ENCODE measurements at places on chromosomes 11 and 22. TPM values are rescaled to one million over a fixed set of nuclear protein-coding genes. Genes with fewer than 3 reads are reported as not detected.

DNA sequence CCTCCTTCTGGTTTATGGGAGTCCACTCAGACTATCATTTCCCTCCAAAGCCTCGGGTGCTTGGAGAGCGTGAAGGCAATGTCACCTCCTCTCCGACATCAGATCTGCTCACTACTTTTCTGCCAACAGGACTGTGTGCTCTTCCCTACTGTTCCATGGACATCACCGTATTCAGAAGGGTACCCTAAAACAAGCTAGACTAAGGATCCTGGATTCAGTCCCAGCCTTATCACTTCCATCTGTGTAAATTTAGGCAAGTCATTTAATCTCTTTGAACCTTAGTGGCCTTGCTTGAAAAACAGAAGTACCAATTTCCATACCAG, 78.2 kb downstream of the KCNC1 start:
- DNase-seq, result no peak

PDE3B gene
- 33.0 TPM for total RNA-seq

KCNJ1 gene
- not detected for total RNA-seq

SORL1 gene
- total RNA-seq, result 36.3 TPM

DNA sequence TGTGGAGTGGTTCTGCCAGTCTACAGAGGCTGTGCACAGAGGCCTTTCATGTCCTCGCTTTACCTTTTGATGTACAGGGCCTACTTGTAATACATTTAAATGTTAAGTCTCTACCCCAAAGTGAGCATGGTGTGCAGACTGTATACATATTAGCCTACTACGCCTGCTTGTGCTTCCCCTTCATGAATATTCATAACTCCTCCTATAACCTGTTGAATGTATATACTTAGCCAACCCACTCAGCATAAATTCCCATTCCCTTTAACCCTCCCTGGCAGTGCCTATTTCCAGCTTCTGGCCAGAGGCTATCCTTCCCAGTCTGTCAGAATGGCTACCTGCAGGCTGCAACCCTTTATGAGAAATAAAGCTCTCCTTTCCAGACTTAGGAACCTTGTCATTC, 116.1 kb downstream of the WNT11 start:
- DNase-seq, result no peak

MS4A14 gene
- total RNA-seq, result not detected

PTPRCAP gene
- total RNA-seq, result 0.82 TPM

KRTAP5-1 gene
- total RNA-seq, result not detected

SLC37A4 gene
- 33.2 TPM for total RNA-seq

DNA sequence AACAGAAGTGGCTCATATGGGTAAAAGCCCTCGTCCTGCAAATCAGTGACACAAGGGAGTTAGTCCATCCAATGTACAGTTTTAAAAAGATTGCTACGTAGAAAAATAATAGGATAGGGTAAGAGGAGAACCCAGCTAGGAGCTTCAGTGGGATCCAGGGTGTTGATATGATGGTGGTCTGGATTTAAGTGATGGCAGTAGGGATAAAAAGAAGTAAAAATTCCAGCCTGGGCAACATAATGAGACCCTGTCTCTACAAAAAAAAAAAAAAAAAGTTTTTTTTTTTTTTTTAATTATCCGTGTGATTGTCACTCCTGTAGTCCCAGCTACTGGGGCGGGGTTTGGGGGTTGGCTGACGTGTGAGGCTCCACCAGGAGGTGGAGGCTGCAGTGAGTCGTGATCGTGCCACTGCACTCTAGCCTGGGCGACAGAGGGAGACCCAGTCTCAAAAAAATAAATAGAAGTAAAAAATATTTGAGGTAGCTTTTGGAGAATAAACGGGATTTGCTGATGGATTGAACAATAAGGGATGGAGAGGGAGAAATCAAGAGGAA, 7.0 kb upstream of the L3MBTL2 start:
- no peak for DNase-seq

- no peak for DNase-seq
Measured at GRCh38 chr22:30867746-30868662, 100.6 kb downstream of the MORC2 start.

DNA sequence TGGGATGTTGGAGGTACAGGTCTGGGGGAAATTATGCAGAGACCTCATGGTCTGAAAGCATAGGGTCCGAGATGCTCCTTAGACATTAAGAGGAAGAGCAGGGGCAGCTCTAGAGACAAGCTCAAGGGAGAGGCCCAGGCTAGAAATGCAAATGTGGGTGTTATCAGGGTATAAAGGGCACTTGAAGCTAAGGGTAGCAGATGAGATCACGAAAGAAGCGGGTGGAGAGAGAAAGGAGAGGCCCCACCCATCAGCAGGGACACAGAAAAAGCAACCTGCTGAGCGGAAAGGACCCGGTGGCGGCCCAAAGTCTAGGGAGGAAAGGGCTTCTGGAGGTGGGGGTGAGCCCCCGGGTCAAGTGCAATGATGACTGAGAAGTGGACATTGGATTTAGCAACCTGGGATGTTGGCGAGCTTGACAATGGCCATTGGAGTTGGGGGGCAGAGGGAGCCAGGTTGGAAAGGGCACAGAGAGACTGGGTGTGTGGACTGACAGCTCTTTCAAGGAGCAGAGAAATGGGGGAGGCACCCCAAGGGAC, 8.9 kb downstream of the TMPRSS6 start:
- no peak for DNase-seq

GRCh38 chr22:45164270-45165088, 754 bp downstream of the NUP50 start:
- no peak for DNase-seq

- no peak for DNase-seq
Measured at GRCh38 chr22:50633086-50633485, 5.1 kb upstream of the ARSA start.

GRCh38 chr11:15569305-15570025, 454.7 kb downstream of the INSC start:
- no peak for DNase-seq

DNA sequence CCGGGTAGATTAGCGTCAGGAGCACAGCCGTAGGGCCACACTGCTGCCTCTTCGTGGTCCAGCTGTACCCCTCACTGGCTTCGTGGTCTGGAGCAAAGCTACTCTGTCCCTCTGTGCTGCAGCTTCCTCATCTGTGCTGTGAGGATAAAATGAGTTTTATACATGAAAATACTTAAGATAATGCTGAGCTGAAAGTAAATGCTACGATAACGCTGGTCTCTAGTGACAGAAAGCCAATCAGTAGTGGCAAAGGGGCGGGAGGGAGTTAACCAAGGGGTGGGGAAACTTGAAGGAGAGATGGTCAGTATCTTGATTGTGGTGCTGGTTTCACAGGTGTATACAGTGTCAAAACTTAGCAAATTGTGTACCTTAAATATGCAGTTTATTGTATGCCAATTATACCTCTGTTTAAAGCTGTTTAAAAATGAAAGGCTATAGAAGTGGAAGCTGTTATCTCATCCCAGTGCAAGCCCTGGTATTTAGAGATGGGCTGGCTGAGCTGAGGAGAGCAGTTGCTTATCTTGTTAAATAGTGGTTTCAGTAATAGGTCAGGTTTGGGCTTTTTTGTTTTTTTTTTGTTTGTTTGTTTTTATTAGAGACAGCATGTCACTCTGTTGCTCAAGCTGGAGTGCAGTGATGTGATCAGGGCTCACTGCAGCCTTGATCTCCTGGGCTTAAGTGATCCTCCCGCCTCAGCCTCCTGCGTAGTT, 36.7 kb downstream of the ACO2 start:
- DNase-seq, result no peak

CLDN5 gene
- 0.18 TPM for total RNA-seq

GRCh38 chr11:131609337-131609736, 238.9 kb downstream of the NTM start:
- DNase-seq, result no peak

DNA sequence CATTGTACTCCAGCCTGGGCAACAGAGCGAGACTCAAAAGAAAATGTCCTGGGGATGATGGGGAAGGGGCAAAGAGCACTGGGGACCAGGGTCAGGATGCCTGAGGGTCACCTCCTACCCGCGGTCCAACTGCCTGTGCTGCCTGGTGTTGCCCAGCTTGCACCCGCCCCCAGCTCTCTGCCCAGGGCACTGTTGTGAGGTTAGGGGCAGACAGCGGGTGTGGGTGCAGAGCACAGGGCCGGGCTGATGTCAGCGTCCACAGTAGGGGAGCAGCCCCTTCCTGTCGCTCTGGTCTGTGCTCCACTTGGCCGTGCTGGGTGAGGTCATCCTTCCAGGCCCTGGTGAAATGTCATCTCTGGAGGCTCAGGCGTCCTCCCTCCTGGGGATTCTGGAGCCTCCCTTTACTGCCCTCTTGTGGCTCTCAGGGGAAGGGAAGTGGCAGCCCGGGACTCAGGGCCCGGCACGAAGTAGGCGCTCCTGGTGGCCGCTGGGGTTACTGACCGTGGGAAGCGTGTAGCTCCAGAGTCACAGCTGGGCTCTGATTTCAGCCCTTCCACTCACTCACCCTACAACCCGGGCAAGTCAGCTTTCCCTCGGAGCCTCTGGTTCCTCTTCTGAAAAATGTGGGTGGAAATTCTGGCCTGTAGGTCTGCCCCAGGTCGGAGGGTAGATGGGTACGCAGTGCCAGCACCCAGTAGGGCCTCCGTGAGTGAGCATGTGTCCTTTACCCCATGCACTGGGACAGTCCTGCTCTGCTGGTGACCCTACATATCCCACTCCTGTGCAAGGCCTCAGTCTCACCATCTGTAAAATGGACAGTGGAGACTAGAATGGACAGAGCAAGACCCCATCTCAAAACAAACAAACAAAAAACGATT, 17.3 kb upstream of the PRR5 start:
- peak; percentile 77 for DNase-seq

TUBA8 gene
- 1.3 TPM for total RNA-seq

Measured in Panc1 (cell line).